ENCODE measurements at places on chromosomes 7 and 10.

GRCh38 chr7:151773797-151774196, 103.1 kb downstream of the PRKAG2 start:
- no peak for DNase-seq

DNA sequence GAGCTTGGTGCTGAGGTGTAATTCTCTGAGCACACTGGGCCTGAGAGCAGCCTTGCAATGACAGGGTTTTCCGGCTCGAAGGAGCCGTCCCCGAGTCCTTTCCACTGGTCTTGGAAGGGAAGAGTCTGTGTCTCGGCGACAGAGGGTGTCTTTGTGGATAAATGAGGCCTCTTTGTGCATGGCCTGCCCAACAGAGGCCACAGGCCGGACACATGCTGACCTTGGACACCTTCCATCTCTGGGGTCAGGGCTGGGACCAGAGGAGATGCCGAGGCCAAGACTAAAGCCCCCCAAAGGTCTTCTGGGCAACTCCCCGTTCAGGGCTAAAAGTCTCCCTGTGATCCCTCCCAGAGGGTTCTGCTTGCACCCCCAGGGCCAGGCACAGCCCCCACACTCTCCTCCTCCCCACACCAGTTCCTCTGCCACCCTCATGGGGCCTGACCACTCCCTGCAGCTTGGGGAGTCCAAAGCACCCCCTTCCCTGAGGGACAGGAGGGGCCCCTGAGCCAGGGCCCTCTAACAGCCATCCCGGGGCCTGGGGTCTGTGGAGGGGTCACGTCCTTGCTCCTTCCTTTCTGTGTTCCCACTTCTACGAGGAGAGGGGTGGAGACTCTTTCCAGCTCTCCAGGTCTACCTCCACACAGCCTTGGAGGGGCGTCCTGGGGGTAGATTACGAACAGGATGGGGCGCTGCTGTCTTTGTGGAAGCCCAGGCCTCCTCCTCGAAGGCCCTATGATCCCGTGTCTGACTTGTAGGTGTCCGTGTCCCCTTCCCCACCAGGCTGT, 130.6 kb upstream of the FAM20C start:
- no peak for DNase-seq

- DNase-seq: no peak
Observed at GRCh38 chr7:143443153-143443552, at the start of gene TAS2R60. TSS of gene TAS2R60 (plus strand) at chr7:143443453. CDS start at chr7:143443453, 0 bp downstream.

- DNase-seq: no peak
Observed at GRCh38 chr7:26000841-26001240, 151.2 kb upstream of the NFE2L3 start.

- DNase-seq: no peak
Observed at GRCh38 chr7:105642264-105642663, 61.0 kb upstream of the EFCAB10 start.

DNA sequence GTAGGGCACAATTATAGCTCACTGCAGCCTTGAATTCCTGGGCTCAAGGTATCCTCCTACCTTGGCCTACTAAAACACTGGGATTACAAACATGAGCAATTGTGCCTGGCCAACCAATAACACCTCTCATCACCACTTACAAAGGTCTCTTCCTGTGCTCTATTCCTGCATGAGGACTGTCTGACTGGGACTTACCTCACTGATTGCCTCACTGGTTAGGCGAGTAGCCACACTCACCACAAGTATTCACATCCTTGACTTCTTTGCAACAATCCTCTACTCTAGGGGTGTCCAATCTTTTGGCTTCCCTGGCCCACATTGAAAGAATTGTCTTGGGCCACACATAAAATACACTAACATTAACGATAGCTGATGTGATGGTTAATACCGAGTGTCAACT, 22.6 kb upstream of the PDIA4 start:
- DNase-seq: no peak
